ENCODE measurements at places on chromosomes 3 and 15. TPM values are rescaled to one million over a fixed set of nuclear protein-coding genes. Genes with fewer than 3 reads are reported as not detected.

DNA sequence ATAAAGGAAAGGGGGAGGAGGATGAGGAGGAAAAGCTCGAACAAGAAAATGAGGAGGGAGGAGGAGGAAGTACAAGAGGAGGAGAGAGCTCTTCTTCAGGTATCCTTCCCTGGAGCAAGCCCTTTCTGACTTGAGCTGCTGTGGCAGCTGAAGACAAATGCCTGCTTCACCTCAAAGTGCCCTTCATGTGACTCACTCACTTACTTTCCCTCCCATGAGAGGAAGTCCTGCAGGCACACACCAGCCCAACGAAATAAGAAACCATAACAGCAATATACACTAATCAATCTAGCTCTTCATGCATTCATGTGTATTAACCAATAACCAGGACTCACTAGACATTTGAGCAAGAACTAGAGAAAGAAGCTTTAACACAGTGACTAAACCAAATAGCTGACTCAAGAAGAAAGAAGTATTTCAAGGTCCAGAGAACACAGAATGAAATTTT lies 251.9 kb downstream of the IGSF11 start:
- DNase-seq, result no peak

GRCh38 chr15:62483814-62484213 lies 318.7 kb upstream of the C2CD4B start:
- peak; percentile 56 for DNase-seq

DNA sequence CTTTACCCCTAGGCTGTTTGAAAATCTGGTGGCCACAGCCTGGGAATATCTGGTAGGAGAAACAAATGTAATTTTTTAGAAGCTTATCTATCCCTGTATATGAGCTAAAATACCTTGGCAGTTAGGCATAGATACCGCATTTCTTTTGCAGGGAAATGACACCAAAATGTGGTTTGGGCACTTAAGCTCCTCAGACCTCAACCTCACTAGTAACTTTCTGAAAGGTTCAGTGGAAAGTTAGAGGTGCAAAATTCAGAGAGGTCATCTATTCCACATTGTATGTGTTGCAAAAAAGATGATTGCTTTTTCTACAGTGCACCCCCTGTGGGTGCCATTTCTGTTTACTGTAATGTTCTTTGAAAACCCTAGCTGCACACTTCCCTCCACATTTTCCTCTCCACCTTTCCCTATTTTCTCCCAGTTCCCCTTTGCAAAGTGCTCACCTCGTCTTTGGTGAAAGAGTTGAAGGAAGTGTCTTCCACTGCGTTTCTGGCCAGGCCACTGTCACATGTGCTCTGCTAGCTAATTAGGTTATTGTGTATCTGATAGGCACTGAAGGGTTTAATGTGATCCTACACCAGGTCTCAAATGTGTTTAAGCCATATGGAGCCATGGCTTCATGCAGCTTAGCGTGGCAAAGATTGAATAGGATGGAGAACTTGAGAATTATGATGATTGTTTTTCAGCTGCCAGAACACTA lies 1.3 kb downstream of the SACM1L start:
- no peak for DNase-seq

- peak; percentile 9 for DNase-seq
Measured at GRCh38 chr3:122183521-122183892, at the start of gene CASR. Gene CASR, plus strand, starts transcription at chr3:122183668. Its CDS starts 70,522 bp downstream, at chr3:122254190.

GRCh38 chr3:134658555-134658954 lies 7.7 kb upstream of the KY start:
- DNase-seq, result no peak

- no peak for DNase-seq
Measured at GRCh38 chr3:194993896-194994295, 277.1 kb downstream of the XXYLT1 start.

GRCh38 chr3:144822671-144823070 lies 851.0 kb downstream of the DIPK2A start:
- no peak for DNase-seq

DNA sequence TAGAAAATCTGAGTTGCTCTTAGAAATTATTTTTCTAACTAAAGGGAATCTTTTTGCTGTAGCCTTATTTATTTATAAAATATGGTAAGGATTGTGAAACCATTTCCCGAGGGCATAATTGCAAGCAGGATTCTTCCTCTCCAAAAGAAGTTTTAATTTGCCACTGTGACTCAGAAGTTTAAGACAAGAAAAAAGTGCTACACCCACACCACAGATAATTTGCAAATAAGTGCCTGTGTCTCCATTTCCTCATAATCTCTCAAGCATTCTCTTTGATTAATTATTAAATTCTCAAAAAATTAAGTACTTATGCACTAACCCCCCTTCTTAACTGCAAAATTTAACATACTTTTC lies 43.6 kb downstream of the RASA2 start:
- DNase-seq, result no peak

DNA sequence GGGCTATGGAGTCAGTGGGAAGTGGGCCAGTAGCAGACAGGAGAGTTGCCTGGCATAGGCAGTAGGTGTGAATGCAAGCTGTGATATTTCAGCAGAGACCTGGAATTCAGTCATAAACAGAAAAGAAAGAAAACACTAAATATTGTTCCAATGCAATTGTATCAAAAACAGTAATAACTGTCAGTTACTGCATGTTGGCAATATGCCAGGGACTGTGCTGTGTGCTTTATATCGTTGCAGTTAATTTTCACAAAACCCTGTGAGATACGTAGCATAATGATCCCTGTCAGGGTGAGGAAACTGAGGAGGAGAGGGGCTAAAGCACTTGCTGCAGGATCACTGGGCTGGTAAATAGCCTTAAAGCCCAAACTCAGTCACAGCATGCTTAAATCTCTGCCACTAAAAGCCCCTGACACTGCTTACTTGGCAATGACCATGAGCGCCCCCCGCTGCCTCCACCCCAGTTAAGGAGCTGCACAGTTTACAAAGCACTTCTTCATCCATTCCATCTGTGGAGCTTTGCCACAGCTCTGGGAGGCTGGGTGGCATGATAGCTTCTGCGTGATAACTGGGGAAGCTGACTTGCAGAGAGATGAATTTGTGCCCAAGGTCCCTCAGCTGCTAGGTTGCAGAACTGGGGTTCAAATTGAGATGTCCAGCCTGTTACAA lies 3.9 kb downstream of the SLC6A1 start:
- no peak for DNase-seq

- no peak for DNase-seq
Measured at GRCh38 chr15:58021332-58022230, 43.9 kb downstream of the ALDH1A2 start.

GRCh38 chr3:17730318-17730967 lies 12.0 kb downstream of the TBC1D5 start:
- peak; percentile 50 for DNase-seq

DNA sequence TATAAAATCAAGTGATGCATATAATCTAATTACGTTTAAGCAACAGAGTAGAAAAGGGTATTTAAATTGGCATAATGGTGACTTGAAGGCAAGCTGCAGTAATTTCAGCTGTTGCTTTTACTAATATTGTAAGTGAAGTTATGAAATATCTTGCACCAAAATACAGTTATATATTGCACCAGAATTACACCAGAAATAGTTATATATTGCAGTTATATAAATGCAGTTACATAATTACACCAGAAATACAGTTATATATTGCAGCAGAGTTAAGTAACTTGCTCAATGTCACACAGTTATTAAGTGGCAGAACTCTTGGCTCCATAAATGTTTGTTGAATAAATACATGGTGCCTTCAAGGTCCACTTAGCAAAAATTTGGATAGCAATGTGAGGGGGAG lies 51.4 kb downstream of the PCOLCE2 start:
- DNase-seq, result no peak

DNA sequence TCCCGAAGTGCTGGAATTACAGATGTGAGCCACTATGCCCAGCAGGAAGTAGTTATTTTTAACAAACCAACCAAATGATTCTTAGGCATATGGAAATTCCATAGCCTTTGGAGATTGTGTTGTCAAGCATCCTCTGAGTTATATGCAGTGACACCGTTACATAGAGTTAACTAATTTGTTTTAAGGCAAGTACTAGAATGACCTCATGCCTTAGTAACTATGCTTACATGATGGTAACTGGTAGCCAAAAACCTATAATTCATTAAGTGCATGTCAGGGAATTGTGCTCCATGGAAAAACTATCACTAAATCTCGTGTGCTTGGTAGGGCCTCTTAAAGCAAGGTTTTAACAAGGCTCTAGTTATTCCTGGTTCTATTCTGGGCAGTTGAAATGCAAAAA lies 392.8 kb downstream of the TUSC7 start:
- DNase-seq, result no peak

DNA sequence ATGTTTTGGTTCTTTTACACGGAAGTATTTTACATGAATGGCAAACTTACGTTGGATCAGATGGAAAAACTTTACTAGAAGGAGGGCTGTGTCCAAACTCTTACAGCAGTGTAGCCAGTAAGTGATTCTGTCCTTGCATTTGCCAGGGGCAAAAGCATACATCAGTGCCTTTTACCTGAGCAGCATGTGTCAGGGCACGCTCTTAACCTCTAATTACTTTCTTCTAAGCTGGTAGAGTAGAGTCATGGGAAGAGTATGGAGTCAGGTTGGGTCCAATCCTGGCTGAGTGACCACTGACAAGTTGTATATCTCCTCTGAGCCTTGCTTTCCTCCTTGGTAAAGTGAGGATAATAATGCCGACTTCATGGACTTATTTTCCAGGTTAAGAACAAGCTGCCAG lies 47.1 kb downstream of the RYR3 start:
- DNase-seq, result no peak

GRCh38 chr3:23320586-23321570 lies 117.8 kb downstream of the UBE2E2 start:
- DNase-seq, result no peak

DNA sequence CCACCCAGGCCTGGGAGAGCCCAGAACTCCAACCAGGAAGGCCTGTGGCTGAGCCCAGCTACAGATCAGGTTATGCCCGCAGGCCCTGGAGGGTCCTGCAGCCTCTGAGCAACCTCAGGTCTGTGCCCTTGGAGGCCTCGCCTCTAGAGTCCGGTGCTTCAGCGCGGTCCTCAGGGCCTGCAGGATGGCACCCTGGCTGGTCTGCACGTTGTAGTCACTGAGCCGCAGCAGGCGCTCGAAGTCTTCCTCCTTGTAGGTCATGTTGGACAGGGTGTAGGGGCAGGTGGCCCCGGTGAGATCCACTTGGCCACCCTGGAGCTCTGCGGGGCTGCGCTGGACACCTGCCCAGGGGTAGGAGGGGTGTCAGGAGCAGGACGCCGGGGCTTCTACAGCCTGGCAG lies 25.8 kb downstream of the PLA2G4D start:
- DNase-seq, result no peak

DNA sequence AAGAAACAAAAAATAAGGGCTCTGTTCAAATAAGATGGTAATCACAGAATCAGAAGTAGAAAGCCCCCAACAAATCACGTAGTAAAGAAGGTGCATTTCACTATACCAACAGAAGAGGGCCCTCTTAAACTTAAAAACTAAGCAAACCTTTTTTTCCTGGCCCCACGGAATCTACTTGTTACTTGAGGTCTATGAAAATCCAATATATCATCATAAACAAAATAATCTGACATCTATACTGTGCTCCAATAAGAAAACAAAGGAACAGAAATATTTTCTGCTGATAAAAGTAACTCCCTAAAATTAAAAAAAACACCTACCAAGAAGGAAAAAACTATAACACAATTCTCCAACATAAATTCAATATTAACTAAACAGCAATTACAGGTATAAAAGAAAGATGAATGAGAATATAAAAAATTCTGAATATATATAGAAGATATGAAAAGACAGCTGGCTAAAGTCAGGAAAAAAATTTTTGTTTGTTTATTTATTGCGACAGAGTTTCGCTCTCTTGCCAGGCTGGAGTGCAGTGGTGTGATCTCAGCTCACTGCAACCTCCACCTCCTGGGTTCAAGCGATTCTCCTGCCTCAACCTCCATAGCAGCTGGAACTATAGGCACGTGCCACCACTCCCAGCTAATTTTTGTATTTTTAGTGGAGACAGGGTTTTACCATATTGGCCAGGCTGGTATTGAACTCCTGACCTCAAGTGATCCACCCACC lies 81.8 kb downstream of the CLASP2 start:
- DNase-seq, result no peak

DNA sequence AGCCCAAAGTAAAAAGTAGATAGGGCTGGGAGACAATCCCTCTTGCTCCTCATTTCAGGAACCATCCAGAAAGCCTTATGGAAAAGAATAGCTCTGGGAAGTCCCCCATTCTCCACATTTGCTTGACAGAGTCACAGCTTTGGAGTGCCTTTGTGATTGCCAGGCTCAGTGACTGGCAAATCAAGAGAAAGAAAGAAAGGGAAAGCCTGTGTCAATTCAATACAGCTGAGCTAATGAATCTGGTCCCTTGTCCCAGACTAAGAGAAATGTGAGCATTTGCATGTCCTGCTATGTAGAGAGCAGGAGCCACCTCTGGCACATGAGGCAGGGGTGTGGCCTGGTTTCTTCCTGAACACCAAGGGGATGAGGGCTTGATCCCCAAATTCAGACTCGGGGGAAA lies 14.9 kb upstream of the CTNNB1 start:
- no peak for DNase-seq

DNA sequence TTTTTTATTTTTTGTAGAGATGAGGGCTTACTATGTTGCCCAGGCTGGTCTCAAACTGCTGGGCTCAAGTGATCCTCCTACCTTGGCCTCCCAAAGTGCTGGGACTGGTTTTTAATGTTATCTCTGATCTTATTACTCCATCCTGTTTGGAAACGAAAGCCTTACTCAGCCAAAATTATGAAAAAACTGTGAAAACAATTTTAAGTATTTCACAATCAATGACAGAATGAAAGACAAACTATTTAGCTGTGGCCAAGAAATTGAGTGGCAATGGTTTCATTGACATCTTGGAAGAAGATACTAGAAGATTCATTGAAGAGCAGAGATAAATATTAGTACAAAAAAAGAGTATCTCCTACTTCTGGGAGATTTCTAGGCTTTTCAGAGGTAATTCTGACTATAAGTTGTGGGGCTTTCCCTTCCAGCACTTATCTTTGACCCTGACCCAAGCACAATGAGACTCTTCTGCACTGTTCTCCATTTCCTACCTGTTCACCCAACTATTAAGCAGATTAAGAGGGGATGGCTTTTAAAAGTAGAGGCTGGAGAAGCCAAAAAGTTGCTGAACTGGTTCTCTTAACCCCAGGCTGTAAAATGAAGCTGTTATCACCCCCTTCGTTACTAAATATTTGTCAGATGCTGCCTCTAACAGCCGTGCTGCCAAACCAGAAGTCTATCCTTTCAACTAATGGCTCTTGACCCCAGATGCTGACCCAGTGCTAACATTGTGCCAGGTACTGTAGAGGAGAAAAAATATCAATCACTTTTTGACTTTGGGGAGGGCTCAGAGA lies 14.2 kb upstream of the SLC25A36 start:
- DNase-seq, result no peak

- DNase-seq, result no peak
Measured at GRCh38 chr3:5784690-5785089, 597.2 kb downstream of the EDEM1 start.

- no peak for DNase-seq
Measured at GRCh38 chr15:68717951-68718350, 102.7 kb downstream of the ANP32A start.

Gene GAP43
- 3.5 TPM for total RNA-seq

Gene CHST13
- total RNA-seq, result 2.0 TPM

Gene ANKRD34C
- not detected for total RNA-seq

Gene SYNPR
- not detected for total RNA-seq

Gene PTX3
- total RNA-seq, result 3.5 TPM

Gene TRIM42
- total RNA-seq, result not detected

Gene CEP152
- 16.7 TPM for total RNA-seq

Measured in transverse colon (tissue), 4 donors.